EH (cell line): ENCODE measurements at places on chromosomes 11 and 22.

DNA sequence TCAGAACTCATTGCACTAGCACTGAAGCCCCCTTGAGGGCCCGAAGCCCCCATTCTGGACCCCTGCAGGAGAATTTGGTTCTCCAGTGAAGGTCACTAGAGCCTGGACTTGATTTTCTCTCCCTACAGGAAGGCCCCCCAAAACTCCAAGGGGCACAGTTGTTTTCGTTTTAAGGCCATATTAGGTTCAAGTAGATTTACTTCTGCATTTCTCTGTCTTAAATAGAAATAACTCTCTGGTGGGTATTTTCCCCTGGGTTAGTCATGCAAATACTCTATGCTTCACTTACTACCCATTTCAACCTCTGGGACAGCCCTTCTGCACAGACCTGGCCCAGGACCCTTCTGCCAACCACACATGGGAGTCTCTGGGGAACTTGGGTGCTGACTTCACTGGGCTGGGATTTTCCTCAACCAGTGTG lies 41.6 kb downstream of the WEE1 start:
- DNase-seq, result no peak

DNA sequence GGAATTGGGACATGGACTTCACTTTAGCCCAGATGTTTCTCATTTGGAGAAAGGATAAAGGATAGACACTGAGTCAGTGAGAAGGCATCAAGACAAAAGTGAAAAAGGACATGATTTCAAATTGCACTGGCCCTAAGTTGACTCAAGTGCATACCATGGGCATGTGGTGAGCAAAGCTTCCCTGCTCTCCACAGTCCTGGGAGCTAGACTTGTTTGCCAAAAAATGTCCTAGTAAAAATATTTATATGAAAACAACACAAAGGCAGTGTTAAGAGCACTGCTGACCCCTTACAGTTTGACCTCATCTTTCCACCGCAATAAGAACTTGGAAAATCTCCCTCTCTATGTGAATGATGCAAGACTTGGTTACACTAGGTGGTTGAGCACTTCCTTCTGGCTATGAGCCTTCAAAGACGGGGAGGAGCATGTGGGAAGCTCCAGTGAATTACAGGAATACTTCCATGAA lies 46.5 kb upstream of the FIBIN start:
- DNase-seq, result peak; percentile 100

GRCh38 chr11:78967811-78968210 lies 393.1 kb upstream of the NARS2 start:
- DNase-seq, result no peak

GRCh38 chr11:67022341-67022933 lies 497 bp upstream of the SYT12 start:
- DNase-seq, result peak; percentile 40

DNA sequence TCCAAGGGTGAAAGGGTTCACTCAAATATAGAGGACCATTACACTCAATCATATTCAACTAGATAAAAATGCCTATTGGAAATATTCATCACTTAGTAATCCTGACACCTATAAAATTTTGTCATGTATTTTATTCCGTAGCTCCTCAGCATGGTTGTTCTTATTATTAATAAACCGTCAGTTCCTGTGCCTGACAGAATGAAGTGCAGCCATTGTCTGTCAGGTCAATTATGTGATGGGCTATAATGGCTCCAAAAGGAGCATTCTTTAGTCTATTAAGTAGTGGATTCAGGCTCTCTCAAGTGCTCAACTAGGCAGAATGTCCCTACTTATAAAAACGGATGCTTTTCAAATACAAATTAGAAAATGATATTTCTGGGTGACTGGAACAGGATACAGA lies 916.1 kb upstream of the ANO3 start:
- no peak for DNase-seq

GRCh38 chr22:41479671-41480396 lies 10.9 kb downstream of the ACO2 start:
- DNase-seq, result peak; percentile 84

DNA sequence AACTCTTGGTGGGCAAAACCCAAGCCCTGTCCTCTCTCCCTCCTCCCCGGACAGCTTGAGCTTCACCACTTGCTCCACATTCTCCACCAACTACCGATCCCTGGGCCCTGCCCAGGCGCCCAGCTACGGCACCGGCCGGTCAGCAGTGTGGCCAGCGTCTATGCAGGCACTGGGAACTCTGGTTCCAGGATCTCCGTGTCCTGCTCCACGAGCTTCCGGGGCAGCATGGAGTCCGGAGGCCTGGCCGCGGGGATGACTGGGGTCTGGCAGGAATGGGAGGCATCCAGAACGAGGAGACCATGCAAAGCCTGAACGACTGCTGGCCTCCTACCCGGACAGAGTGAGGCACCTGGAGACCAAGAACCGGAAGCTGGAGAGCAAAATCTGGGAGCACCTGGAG lies 68.9 kb upstream of the RTL6 start:
- DNase-seq, result no peak

- peak; percentile 78 for DNase-seq
These were observed 147.5 kb downstream of the LDLRAD3 start for GRCh38 chr11:36091256-36091811.

GRCh38 chr11:662689-663274 lies 25.7 kb downstream of the DRD4 start:
- DNase-seq, result peak; percentile 70

GRCh38 chr11:416757-417621 lies 2.2 kb upstream of the SIGIRR start:
- DNase-seq, result peak; percentile 47

GRCh38 chr11:32374261-32374711 lies 61.1 kb downstream of the WT1 start:
- DNase-seq, result peak; percentile 7

GRCh38 chr11:113065330-113065729 lies 104.1 kb downstream of the NCAM1 start:
- no peak for DNase-seq
